Ascending aorta (tissue), 2 donors: ENCODE measurements at places on chromosomes 5 and 9.
A peak's percentile ranks its signal among the peaks of the same experiment; 100 is the strongest.

GRCh38 chr9:90029996-90030395 lies 425.2 kb downstream of the GADD45G start:
- no peaks in the 10 kb centered on the region for H3K36me3 ChIP-seq
- H3K4me1 ChIP-seq = no peaks in the 10 kb centered on the region
- no peak for DNase-seq
- no peak overlapping the region for H3K27ac ChIP-seq
- H3K27me3 ChIP-seq = no peaks in the 10 kb centered on the region
- H3K4me3 ChIP-seq = no peak overlapping the region

GRCh38 chr5:92979716-92980115 lies 601.3 kb downstream of the NR2F1-AS1 start:
- no peak overlapping the region for H3K27ac ChIP-seq
- H3K4me3 ChIP-seq = no peak overlapping the region
- H3K4me1 ChIP-seq = no peaks in the 10 kb centered on the region

DNA sequence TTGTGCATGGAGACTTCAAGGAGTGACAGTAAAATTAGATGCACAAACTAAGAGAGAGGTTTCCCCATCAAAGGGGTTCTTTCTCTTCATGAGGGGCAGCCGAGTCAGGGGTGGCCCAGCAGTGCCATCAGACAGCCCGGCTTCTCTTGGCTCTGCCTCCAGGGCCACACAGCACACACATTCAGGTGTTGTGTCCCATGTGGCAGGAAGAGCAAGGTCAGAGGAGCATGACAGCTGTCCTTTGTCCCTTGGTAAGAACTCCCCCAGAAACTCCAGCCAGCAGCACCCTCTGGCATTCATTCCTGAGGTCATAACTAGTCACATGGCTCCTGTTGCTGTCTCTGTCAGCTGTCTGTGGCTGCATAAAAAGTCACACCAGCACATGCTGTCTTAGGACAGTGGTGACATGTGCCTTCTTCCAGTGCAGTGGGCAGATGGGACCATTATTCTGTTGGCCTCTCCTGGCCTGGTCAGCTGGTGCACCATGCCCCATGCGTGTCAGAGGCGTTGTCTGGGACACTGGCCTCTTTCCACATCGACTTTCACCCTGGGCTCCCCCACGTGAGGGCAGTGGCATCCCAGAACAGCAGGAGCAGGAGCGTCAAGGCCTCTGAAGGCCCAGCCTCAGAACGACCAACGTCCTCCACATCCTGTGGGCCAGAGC lies 78.4 kb upstream of the OTULINL start:
- peaks cover 80% of the 10 kb centered on the region for H3K36me3 ChIP-seq
- H3K4me3 ChIP-seq = no peak overlapping the region
- DNase-seq = no peak
- H3K27me3 ChIP-seq = no peaks in the 10 kb centered on the region
- no peaks in the 10 kb centered on the region for H3K4me1 ChIP-seq
- H3K27ac ChIP-seq = no peak overlapping the region

DNA sequence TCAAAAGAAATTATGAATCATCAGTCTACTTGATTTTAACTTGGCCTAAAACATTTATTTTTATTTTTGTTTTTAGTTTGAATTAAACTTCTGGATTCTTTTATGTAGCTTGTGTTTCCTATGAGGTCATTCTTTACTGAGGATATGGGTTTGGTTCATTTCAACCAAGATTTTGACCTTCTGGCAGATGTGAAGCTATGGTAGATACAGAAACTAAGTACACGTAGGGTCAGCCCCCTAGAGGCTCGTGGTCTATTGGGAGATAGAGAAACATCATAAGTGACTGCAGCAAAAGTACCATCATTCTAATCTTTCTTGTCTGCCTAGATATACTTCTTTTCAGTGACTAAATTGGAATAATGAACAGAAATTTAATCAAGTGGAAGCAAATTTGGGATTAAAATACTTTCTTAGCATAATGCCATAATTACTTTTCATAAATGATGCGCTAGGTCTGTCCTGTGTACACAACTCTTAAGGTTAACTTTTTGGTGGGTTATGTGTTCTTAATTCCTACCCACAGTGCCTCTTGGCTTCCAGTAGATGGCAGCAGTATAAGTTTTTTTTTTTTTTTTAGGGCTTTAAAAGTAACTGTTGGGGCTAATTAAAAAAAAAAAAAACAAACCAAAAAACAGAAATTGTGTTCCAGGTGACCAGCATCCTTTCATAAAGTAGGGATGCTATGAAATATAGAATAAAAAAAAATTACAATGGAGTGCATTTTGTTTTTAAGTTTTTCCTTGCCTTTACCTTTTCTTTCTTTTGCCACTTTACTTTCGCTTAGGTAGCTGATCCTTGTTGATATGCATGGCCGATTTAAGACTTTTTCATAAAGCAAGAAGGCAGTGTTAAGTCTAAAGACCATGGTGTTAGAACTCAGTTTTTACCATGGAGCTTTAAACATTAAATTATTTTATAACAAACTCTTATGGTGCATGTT lies 49.9 kb downstream of the LRRTM2 start:
- H3K27ac ChIP-seq = peak overlapping the region; percentile 40
- H3K4me1 ChIP-seq = no peaks in the 10 kb centered on the region
- no peak for DNase-seq
- peaks cover 6% of the 10 kb centered on the region for H3K36me3 ChIP-seq

- peaks cover 8% of the 10 kb centered on the region for H3K36me3 ChIP-seq
- peaks cover 37% of the 10 kb centered on the region for H3K4me1 ChIP-seq
Measured at GRCh38 chr9:97993000-97993399, 9.9 kb downstream of the ANP32B start.

GRCh38 chr5:168428552-168428951 lies 57.7 kb upstream of the RARS1 start:
- H3K4me1 ChIP-seq = no peaks in the 10 kb centered on the region
- H3K27ac ChIP-seq = no peak overlapping the region
- no peaks in the 10 kb centered on the region for H3K36me3 ChIP-seq
- no peaks in the 10 kb centered on the region for H3K27me3 ChIP-seq
- no peak overlapping the region for H3K4me3 ChIP-seq
- no peak for DNase-seq

DNA sequence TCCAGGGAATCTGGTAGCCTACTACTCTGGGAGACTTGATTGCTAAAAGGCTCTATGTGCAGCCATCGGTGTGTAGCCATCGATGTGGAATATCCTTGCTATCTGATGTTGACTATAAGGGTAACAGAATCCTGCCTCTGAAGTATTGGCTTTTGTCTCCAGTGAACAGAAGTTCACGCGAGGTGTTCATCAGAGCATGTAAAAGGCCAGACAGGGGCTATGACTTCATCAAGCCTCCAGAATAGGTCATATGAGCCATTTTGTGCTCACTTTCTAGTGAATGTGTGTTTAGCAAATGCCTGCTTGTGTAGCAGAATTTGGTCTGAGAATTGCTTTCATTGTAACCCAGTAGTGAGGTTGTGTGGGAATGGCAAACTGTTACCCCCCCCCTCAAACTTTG lies 66.8 kb upstream of the RAD23B start:
- no peaks in the 10 kb centered on the region for H3K36me3 ChIP-seq
- no peak for DNase-seq
- no peaks in the 10 kb centered on the region for H3K27me3 ChIP-seq
- H3K4me1 ChIP-seq = no peaks in the 10 kb centered on the region
- no peak overlapping the region for H3K27ac ChIP-seq
- H3K4me3 ChIP-seq = no peak overlapping the region

GRCh38 chr5:58746321-58746720 lies 163.4 kb downstream of the RAB3C start:
- H3K4me1 ChIP-seq = no peaks in the 10 kb centered on the region
- H3K27me3 ChIP-seq = no peaks in the 10 kb centered on the region
- DNase-seq = no peak
- no peak overlapping the region for H3K27ac ChIP-seq
- H3K4me3 ChIP-seq = no peak overlapping the region

DNA sequence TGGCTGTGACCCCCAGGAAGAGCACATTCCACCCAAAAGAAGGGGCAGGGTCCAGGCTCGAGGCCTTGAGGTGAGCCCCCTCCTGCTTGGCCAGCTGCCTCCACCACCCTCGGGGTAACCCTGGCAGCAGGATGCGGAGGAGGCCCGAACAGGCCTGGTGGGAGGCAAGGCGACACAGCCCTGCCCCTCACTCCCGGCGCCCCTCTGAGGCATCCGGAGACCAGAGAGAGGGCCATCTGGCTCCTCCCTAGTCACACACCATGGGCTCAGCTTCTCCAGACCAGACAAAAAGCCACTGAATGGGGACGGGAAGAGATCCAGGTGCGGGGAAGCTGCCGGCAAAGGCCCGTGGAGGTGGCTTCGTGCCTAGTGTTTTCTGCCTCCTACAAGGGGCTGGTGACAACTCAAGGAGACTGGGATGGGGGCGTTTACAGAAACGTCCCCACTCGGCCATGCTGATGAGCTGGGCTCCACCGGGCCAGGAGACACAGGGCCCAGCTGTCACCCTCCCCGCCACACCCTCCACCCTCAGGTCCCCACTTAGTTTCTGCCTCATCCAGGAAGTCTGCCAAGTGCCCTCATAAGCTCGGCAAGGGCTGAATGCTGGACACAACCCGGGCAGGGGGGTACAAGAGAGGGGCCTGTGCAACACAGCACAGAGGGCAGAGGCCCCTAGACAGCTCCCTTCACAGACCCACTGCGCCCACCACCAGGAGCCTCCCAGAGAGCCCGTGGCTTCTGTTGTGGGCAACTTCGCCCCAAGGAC lies 41.9 kb downstream of the NACC2 start:
- peaks cover 20% of the 10 kb centered on the region for H3K36me3 ChIP-seq
- peak overlapping the region; percentile 44 for H3K27ac ChIP-seq
- H3K27me3 ChIP-seq = no peaks in the 10 kb centered on the region
- peaks cover 47% of the 10 kb centered on the region for H3K4me1 ChIP-seq

DNA sequence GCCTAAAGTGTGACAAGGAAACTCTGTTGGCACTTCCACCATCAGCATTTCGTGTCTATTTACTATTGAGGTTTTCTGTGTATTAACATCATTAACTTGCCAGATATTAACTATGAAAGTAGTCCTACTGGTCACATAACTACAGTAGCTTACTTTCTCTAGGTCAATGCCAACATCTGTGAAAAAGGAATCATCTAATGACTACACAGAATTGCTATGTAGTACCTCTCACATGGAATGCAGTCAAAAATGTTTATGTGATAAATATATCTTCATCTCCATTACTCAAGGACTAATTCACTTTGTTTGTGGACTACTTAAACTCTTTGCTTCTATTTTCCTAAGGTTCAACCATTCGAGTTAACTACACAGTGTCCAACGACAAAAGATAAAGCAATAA lies 2.1 kb downstream of the SCAI start:
- DNase-seq = no peak
- H3K27me3 ChIP-seq = no peaks in the 10 kb centered on the region
- H3K27ac ChIP-seq = no peak overlapping the region
- no peaks in the 10 kb centered on the region for H3K4me1 ChIP-seq
- H3K36me3 ChIP-seq = no peaks in the 10 kb centered on the region

GRCh38 chr9:95648225-95648624 lies 131.5 kb upstream of the PTCH1 start:
- no peak for DNase-seq
- H3K4me3 ChIP-seq = no peak overlapping the region
- H3K27me3 ChIP-seq = no peaks in the 10 kb centered on the region

GRCh38 chr9:136713550-136713949 lies 1.2 kb downstream of the DIPK1B start:
- peaks cover 6% of the 10 kb centered on the region for H3K27me3 ChIP-seq
- H3K36me3 ChIP-seq = no peaks in the 10 kb centered on the region
- H3K27ac ChIP-seq = no peak overlapping the region
- H3K4me1 ChIP-seq = peaks cover 7% of the 10 kb centered on the region
- DNase-seq = no peak
- H3K4me3 ChIP-seq = no peak overlapping the region

DNA sequence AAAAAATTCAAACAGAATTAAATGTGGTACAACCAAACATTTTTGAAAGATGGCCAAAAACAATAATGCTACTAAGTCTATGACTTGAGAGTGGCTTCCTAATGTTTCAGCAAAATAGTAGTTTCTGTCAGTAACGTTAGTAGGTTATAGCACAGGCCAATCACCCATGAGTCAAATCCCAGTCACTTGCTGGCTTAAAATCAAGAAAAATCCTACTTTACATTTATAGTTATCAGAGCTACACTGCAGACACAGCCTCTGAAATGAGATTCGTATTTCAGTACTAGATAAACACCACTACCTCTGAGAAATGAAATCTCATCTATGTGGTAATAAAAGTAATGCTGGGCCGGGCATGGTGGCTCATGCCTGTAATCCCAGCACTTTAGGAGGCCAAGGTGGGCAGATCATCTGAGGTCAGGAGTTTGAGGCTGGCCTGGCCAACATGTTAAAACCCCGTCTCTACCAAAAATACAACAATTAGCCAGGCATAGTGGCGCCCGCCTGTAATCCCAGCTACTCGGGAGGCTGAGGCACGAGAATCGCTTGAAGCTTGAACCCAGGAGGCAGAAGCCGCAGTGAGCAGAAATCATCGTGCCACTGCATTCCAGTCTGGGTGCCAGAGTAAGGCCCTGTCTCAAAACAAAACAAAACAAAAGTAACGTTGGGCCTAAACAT lies 6.1 kb downstream of the ZDHHC21 start:
- no peaks in the 10 kb centered on the region for H3K4me1 ChIP-seq
- DNase-seq = no peak
- no peaks in the 10 kb centered on the region for H3K27me3 ChIP-seq
- H3K27ac ChIP-seq = no peak overlapping the region
- H3K4me3 ChIP-seq = no peak overlapping the region

DNA sequence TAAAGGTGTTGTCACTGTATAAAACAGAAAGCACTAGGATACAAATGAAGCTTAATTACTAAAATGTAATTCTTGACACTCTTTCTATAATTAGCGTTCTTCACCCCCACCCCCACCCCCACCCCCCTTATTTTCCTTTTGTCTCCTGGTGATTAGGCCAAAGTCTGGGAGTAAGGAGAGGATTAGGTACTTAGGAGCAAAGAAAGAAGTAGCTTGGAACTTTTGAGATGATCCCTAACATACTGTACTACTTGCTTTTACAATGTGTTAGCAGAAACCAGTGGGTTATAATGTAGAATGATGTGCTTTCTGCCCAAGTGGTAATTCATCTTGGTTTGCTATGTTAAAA lies 43.8 kb downstream of the NDFIP1 start:
- peaks cover 29% of the 10 kb centered on the region for H3K36me3 ChIP-seq
- no peak overlapping the region for H3K4me3 ChIP-seq
- no peak for DNase-seq

DNA sequence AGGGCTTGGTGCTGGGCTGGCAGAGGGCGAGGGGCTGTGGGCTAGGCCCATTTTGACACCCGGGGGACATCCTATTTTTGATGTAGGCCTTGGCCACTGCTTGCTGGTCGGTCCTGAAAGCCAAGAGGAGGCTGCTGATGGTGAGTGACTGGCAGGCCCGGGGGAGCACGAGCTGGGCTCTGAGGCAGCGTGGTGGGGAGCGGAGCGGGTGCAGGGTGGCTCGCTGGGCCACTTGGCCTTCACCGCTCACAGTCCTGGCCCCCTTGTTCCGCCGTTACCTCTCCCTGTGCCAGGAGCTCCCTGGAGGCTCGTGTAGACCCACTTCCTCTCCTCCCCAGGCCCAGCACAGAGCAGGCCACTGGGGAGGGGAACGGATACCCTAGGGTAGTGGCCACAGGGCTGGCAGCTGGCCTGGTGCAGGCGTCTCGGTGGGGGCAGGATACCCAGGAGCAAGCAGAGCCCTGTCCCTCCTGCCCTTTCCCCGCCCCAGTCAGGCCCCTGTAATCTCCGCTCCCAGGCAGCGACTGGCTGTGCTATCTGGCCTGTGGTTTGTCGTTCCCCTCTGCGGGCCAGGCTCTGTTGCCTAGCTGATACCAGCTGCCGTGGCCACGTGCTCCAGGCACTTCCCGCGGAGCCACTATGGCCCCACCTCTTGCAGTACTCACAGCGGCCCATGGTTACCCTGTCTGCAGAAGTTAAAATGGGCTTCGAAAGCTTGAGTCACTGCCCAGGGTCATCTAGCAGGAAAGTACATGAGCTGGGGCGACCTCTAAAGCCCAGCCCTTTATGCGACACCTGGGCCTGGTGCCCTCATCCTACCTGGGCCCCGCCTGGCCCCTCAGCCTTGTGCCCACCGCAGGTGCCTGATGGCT lies 11.7 kb upstream of the DOLPP1 start:
- H3K36me3 ChIP-seq = peaks cover 53% of the 10 kb centered on the region
- no peaks in the 10 kb centered on the region for H3K4me1 ChIP-seq
- H3K27ac ChIP-seq = no peak overlapping the region
- H3K27me3 ChIP-seq = no peaks in the 10 kb centered on the region
